Stimulated activated naive B cell treated with anti-CD40 and anti-IgM and Interleukin-4, amounts not matched to agents 10 μg/mL and 1 μg/mL and 100 μg/mL, for 72 hours (primary cell): ENCODE measurements at places on chromosomes 11 and 22.
A peak's percentile ranks its signal among the peaks of the same experiment; 100 is the strongest.

DNA sequence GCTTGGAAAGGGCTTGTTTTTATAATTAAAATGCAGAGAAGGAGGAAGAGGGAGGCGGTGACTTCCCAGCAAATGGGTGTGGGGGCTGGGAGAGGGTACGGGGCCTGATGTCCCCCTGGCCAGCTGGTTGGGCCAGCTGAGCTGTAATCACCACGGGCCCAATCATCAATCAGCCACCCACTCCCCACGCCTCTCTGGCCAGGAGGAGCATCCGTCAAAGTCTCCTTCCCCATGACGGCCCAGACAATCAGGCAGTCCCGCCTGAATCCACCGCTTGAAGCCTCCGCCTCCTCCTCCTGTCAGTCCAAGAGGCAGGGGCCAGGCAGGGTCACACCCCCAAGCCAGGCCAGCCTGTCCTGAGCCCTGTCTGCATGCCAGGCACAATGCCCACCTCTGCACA is 13.3 kb upstream of the CABP7 start:
- peaks cover 33% of the 10 kb centered on the region for H3K27me3 ChIP-seq
- DNase-seq = no peak
- no peak overlapping the region for H3K4me3 ChIP-seq
- no peak overlapping the region for H3K27ac ChIP-seq
- peaks cover 5% of the 10 kb centered on the region for H3K36me3 ChIP-seq
- H3K4me1 ChIP-seq = peaks cover 23% of the 10 kb centered on the region

DNA sequence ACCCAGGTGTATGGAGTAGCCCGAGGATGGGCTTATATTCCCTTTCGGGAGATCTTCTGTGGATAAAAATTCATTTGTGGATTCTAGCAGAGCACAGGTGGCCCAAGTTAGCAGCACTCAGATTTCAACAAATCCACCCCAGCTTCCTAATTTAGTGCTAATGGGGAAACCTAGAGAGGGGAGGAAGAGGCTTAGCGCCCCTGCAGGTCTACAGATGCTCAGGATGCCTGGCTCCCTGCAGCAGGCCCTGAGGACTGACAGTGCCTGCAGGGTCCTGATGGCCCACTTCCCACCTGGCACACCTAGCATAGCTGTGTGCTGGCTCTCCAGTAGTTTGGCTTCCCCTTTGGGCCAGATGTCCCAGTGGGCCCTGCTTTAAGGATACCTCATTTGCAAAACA is 6.5 kb downstream of the DGAT2 start:
- H3K36me3 ChIP-seq = peaks cover 48% of the 10 kb centered on the region

- peaks cover 10% of the 10 kb centered on the region for H3K36me3 ChIP-seq
- DNase-seq = no peak
- H3K4me3 ChIP-seq = no peak overlapping the region
- H3K27ac ChIP-seq = no peak overlapping the region
- H3K27me3 ChIP-seq = peaks cover 8% of the 10 kb centered on the region
Measured at GRCh38 chr11:68231621-68232020, 18.5 kb upstream of the KMT5B start.

GRCh38 chr11:67113231-67113721 is 5.8 kb upstream of the KDM2A start:
- peaks cover 3% of the 10 kb centered on the region for H3K27me3 ChIP-seq
- H3K36me3 ChIP-seq = no peaks in the 10 kb centered on the region
- peak; percentile 64 for DNase-seq
- H3K27ac ChIP-seq = peak overlapping the region; percentile 60

GRCh38 chr11:17905477-17905876 is 107.4 kb downstream of the SERGEF start:
- H3K4me3 ChIP-seq = no peak overlapping the region
- no peak for DNase-seq
- H3K4me1 ChIP-seq = peaks cover 19% of the 10 kb centered on the region
- H3K27ac ChIP-seq = peak overlapping the region; percentile 56
- peaks cover 37% of the 10 kb centered on the region for H3K36me3 ChIP-seq

DNA sequence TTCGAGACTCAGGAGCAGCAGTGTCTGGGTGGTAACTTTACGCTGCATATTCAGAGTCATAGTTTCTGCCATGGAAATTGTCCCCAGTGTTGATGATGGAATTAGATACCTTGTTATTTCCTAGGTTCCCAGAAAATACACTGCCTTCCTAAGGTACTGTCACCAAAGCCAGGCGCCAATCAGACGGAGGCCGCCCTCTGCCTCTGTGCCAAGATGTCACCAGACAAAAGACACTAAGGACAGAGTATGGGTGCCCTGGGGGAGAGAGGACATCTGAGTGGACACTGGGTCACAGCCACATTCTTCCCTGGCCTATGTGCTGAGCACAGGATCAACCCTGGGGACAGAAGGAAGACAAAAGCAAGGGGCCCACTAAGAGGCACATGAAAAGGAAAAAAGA is 11.2 kb downstream of the PLA2G6 start:
- no peak for DNase-seq
- H3K27me3 ChIP-seq = no peaks in the 10 kb centered on the region
- H3K27ac ChIP-seq = no peak overlapping the region
- H3K4me3 ChIP-seq = no peak overlapping the region
- peaks cover 15% of the 10 kb centered on the region for H3K4me1 ChIP-seq

GRCh38 chr22:45709060-45709739 is 37.6 kb downstream of the ATXN10 start:
- H3K36me3 ChIP-seq = peaks cover 56% of the 10 kb centered on the region
- no peak for DNase-seq
- no peak overlapping the region for H3K4me3 ChIP-seq
- no peaks in the 10 kb centered on the region for H3K27me3 ChIP-seq

GRCh38 chr11:6569706-6570105 is 33.7 kb downstream of the RRP8 start:
- H3K4me1 ChIP-seq = peaks cover 5% of the 10 kb centered on the region
- no peak overlapping the region for H3K4me3 ChIP-seq
- DNase-seq = no peak

DNA sequence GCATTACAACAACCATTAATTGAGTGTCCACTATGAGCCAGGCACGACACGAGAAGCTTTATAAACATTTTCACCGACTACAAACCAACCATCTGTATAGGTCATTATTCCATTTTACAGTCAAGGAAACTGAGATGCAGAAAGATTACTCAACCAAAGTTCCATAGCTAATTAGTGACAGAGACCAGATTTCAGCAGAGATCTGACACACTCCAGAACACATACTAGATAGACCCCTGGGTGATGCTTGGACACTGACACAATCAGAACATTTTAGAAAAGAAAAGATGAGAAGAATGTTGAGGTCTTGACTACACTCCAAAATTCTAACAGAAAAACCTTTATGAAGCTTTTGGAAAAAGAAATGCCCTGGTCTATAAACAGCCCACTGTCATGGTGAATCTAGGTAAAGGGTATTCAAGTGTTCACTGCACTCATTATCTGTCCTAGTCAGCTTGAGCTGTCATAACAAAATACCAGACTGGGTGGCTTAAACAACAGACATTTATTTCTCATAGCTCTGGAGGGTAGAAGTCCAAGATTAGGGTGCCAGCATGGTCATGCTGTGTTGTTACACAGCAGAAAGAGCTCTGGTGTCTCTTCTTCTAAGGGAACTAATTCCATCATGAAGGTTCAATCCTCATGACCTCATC is 89.0 kb downstream of the RELT start:
- H3K27me3 ChIP-seq = no peaks in the 10 kb centered on the region
- no peak overlapping the region for H3K27ac ChIP-seq
- DNase-seq = no peak
- no peak overlapping the region for H3K4me3 ChIP-seq
